Epithelial cell of proximal tubule (primary cell): ENCODE measurements at places on chromosomes 6 and 20. TPM values are rescaled to one million over a fixed set of nuclear protein-coding genes. Genes with fewer than 3 reads are reported as not detected.

Gene ZSCAN31
- total RNA-seq, result 0.52 and 0.94 TPM in 2 replicates

DNA sequence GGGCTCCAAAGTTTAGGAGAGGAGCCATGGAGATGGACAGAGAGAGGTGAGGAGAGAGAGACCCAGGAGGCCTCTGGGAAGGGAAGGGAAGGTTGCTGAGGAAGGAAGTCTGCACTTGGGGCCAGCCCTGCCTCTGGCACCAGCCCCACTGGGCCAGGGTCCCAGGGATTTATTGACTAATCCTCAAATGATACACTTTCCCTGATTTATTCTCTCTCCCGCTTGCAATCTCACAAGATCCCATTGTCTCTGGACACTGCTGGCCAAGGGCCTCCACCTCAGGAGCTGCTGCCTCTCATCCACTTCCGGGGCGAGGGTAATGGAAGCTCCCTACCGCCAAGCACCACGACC, 43.6 kb upstream of the FOXP4 start:
- DNase-seq, result no peak

DNA sequence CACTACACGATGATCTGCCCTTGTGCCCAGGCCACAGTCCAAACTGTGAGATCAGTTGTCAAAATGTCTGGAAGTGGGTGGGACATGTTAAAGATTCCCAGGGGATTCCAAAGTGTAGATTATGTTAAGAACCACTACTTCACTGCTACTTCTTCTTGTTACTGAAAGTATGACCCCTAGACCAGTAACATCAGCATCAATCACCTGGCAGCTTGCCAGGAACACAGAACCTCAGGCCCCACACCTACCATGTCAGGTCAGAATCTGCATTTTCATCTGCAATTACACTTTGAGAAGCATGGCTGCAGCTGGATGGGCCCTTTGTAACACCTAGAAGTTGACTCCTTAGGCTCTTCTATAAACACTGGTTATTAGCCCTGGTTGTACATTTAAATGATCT, 36.1 kb downstream of the RFPL4B start:
- no peak for DNase-seq

Gene GTSF1L
- not detected in 2 replicates for total RNA-seq

Gene KHDC1L
- not detected in 2 replicates for total RNA-seq

Gene CCM2L
- not detected in 2 replicates for total RNA-seq

Gene LRRC73
- total RNA-seq, result not detected in 2 replicates

Gene TMX4
- total RNA-seq, result 15.3 and 23.5 TPM in 2 replicates

GRCh38 chr20:35568645-35569044, 26.8 kb downstream of the ERGIC3 start:
- no peak for DNase-seq

Gene DUSP15
- not detected in 2 replicates for total RNA-seq

- DNase-seq, result no peak
Measured at GRCh38 chr6:150866147-150866990, 867 bp downstream of the MTHFD1L start.

DNA sequence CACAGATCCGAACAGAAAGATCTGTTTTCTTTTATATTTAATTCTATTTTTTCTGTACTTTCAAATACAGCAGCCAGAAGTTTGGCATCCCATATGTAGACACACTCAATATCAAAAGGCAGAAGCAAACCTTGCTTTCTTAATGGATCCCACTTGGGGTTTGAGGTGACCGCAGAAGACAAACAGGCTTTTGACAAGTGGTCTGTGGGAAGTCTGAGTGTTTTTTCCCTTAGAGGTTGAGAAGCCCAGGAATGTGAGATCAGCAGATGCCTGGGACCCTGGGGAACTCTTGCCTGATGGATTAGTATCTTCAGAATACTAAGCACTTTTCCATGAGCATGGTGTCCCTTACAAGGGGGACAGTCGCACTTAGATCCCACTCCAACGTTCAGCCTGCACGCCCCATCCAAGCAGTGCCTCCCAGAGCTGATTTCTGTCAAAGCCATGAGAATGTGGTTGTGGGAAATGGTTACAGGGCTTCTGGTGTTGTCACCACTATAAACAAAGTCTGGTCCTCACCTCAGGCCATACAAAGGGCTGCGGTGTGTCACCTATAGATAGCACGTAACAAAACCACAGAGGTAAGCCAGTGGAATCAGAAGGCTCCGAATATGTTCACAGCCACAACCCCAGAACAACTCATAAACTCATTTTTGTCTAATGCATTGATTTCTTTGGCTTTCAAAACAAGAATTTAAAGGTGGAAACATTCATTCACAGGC, 12.7 kb downstream of the IL17F start:
- DNase-seq, result no peak

GRCh38 chr6:148521586-148521985, 178.9 kb downstream of the SASH1 start:
- no peak for DNase-seq

DNA sequence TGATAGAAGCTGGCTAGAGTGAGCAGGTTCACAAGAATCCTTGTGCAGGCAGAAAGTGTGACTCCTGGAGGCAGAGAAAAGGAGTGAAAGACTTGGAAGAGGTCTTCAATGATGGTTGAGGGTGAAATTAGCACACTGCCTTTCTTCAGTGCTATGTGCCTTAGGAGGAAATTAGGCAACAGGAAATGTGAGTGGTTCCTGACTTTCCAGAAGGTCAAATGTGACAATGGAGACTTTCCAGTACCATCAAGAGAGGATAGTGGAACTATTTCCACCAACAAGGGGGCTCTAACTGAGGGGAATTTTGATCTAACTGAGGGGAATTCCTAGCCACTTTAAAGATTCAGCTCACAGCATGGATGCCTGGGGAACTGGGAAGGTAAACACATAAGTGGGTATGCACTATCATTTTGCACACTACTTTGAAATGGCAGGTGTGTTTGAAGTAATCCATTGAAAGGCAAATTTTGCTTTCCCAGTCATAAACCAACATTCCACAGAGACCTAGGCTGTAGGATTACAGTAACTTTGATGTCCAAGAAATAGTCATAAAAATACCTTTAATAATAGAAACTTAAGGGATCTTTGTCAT, 90.0 kb downstream of the PERP start:
- DNase-seq, result no peak

DNA sequence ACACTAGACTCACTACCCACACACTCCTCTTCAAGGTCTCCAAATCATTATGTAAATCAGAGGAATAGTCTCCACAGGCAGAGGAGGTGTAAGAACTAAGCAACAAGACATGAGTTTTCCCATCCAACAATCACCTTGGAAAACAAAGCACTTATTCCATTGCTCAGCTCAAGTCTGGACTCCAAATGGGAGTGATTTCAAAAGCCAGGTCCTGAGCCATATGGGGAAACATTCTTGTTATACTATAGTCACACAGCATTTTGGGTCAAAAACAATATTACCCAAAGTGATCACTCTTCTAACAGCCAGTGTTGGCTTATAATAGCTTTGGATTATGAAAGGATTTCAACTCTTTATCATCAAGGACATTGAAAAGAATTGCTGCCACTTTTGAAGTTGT, 3.6 kb upstream of the PRPH2 start:
- no peak for DNase-seq

DNA sequence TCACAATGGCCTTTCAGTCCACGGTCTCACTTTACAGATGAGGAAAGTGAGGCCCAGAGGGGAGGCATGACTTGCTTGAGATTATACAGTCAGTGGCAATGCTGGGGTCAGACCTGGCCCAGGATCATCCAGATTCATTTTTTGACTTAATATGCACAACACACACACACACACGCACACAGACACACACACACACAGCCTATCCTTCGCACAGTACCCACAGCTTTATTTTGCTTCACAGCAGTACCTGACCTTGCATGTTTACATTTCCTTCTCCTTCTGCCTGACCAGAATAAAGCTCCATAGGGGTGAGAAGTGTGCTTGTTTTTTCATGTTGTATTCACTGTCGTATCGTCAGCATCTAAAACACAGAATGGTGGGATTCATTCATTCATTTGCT, 79.8 kb downstream of the VEGFA start:
- DNase-seq, result no peak

DNA sequence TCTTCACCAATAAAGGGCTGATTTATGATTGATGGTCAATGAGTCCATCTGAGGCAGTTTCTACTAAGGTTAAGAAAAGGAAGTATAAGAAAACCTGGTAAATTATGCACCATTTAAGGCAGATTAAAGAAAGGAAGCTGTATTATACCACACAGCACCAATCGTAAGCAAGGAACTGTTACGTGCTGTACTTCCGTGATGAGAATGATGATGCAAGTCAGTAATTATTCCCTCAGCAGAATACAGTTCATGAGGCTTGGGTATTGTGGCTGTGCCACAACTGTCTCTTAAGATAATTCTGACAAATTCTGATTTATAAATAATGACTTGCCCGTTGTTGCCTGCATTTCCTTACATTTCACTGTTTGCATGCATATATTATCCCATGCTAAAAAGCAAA, 699.0 kb downstream of the HDGFL1 start:
- no peak for DNase-seq

GRCh38 chr6:25404091-25404490, 124.9 kb downstream of the CARMIL1 start:
- DNase-seq, result no peak

Gene TRIM15
- total RNA-seq, result not detected in 2 replicates

Gene SNX5
- 182 and 185 TPM in 2 replicates for total RNA-seq

DNA sequence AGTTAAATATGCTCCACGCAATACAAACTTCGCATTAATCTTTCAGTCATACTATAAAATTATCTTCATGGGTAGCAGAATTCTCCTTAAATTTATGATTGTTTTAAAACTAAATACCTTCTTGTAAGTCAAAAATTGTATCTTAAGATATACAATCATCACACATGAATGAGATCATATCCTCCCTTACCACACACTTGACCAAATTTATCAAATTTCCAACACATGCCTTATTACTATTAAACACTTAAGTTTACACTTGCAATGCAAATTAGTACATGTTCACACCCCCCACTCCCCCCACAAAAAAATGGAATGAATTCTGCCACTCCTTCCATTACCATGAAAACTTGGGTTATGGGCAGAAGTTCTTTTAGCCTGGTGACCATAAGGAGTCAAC, 13.8 kb downstream of the RANBP9 start:
- DNase-seq, result no peak

DNA sequence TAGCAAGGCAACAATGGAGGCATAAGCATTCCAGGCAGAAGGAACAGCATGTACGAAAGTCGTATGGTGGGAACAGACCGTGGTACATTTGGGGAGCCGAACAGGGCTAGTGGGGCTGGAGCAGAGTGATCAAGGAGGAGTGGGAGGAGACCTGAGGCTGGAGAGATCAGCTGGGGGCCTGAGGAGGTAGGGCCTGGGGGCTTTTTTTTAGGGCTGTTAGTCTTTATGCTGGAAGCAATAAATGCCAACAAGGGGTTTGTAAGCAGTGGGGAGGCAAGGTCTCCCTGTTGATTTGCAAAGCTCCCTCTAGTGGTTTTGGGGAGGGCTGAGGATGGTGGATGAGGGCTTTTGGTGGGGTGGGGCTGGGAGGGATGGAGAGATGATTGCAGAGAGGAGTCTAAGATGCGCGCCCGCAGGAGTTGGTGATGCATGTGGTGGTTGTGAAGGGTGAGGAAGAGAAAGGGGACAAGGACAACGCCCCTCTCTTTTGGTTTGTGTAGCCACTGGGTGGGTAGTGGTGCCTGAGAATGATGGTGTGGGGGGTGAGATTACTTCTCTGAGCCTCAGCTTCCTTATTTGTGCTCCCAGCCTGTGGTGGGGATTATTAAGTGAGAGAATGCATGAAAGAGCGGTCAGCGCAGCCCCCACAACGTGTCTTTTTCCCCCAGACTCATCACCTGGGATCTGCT, 74.1 kb upstream of the TOX2 start:
- no peak for DNase-seq

GRCh38 chr6:98800866-98801265, 33.5 kb upstream of the POU3F2 start:
- no peak for DNase-seq

DNA sequence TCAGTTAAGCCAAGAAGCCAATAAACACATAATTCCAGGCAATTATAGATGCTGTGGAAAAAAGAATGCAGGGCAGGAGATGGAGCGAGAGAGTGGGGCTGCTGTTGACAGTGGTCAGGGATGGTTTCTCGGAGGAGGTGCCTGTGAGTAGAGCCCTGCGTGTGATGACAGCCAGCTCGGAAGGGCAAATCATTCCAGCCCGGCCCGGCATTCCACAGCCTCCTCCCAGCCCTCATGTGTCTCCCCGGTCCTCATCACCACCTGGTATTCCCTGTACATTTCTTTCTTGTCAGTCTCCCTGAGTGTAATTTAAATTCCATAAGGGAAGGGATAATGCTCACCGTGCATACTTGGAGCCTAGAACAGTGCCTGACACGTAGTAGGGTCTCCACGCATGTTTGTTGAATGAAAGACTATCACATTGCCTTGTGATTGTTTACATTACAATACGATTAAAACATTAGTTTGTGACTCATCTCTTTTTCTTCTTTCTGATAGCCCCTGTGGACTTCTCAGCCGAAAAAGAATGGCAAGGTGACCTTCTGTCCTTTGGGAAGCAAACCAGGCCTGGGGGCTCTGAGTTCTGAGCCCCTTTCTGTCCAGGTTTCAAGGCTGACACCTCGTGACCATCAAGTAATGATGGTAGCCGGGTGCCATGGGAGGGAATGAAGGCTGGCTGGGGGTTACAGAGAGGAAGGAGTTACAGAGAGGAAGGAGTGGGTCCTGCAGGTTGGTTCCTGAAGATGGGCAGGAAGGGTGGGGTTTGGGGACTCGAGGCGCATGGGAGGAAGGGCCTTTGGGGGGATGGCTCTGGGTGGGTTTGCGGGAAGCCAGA, 379.5 kb upstream of the SULF2 start:
- DNase-seq, result no peak

- DNase-seq, result no peak
Measured at GRCh38 chr6:144285798-144286502, 815 bp downstream of the UTRN start.

- DNase-seq, result no peak
Measured at GRCh38 chr20:50652702-50653294, 38.5 kb downstream of the RIPOR3 start.

- no peak for DNase-seq
Measured at GRCh38 chr6:31681135-31681671, 336 bp upstream of the LY6G5C start.

DNA sequence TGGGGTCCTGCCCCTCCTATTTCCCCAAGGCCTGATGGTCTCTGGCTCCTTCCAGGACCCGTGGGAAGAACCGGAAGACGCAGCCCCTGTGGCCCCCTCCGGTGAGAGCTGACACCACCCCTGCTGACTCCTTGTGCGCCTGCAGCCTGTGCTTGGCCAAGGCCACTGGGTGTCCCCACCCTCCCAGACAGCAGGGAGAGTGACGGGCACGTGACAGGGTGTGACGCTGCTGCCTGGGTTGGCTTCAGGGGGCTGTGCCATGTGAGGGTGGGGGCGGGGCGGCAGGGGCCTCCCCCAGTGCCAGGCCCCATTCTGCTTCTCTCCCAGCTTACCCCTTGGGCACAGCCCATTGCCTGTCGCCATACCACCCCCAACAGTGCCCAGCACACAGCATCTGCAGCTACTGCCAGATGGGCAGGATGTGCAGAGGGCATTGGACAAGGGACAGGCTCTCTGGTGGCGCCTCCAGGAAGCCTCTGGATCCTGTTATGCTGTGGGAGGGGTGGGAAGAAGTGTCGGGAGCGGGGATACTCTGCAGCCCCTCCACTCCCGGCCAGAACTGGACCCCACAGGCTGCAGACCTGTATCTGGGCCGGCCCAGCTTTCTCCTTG, 2.9 kb downstream of the BIRC7 start:
- no peak for DNase-seq

GRCh38 chr6:112413780-112414179, 66.7 kb downstream of the RFPL4B start:
- DNase-seq, result no peak

Gene TGM3
- total RNA-seq, result not detected in 2 replicates
